ENCODE measurements at places on chromosomes 5 and 9.

GRCh38 chr9:21585756-21586752 lies 103.9 kb upstream of the IFNE start:
- DNase-seq: no peak

DNA sequence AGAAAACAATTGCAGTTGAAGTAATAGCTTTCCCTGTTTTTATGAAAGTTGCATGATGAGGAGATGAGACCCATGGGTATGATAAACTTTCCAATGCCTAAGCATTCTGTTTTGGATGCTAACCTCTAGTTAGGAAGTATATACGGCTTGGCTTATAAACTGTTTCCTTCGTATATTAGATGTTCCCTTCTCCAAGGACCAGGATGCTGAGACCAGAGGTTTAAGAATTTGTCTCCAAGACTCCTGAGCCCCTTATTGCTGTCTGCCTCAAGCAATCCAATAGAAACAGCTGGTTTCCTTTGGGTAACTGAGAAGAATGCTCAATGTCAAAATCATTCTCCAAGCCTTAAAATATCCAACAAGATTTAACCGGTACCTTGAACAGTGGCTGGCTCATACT lies 12.2 kb upstream of the TNC start:
- DNase-seq: no peak

DNA sequence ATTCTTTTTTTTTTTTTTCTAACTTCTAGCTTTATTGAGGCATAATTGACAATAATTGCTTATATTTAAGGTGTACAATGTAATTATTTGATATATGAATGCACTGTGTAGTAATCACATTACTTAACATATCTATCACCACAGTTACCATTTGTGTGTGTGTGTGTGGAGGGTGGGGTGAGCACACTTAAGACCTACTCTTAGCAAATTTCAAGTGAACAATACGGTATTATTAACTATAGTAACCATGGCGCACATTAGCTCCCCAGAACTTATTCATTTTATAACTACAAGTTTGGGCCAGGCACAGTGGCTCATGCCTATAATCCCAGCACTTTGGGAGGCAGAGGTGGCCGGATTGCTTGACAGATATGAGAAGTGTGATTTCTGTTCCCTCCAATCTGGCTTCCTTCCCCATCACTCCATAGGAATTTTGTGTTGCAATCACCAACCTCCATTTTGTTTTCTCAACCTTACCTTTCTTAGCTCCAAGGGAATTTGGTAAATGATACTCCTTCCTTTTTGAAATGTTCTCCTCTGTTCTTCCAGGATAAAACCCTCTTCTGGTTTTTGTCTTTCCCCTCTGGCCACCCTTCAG lies 14.9 kb downstream of the TXN start:
- no peak for DNase-seq

DNA sequence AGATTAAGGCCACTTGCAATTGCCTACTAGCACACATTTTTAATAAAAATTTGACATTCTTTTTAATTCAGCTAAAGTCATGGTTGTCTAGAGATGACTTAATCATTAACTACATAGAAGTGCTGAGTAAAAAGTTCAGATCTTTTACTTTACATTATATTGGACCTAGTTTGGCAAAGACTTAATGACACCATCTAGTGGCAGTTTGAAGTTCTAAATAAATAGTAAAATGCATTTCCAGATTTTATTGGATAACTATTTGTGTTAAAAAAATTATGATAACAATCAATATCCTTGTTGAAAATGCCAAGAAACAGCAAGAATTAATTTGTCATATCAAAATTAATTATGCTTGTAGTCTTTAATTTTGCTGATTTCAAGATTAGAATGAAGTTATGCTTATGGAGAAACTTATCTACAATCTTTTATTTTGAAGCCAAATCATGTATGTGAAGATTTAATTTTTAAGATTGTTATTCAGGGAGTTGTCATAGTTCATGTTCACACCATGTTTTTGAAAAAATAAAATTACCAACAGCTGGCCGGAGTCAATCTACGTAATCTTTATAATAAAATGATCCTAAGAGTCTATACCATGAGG lies 69.6 kb upstream of the PJA2 start:
- DNase-seq: no peak

DNA sequence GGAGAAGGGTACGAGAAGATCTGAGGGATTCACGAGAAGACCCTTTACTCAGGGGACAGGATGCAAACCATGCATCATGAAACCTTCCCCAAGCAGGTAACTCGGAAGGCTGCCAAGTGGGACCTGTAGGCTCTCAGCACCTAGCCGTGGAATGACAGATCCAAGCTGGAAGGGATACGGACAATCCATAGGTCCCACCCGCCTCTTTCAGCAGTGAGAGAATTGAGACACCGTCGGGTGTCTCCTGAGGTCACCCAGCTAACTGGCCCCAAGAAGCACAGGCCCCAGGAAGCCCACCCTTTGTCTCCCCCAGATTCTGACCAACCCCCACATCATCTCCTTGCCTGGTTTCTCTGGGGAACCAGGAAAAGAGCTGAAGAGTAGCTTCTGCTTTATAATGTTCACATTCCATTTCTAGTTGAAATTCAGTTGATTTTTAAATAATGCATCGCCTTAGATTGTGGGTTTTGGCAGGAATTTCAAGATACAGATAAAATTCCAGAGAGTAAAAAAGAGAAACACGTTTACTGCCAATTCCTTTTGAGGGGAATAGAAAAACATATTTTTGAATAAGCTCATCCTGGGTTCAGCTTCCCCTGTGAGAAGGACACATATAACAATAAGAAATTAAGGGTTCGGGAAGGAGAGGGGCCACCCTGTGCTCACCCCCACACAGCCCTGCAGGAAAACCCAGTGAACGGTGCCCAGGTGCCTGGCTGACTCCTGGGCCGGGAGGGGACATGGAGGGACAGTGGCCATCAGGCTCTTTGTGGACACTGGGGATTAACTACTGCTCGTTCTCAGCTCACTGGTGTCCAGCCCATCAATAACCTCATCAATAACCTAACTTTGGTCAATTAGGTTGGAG lies 51.1 kb downstream of the NSUN2 start:
- DNase-seq: no peak
